ENCODE measurements at places on chromosomes 11 and 22. TPM values are rescaled to one million over a fixed set of nuclear protein-coding genes. Genes with fewer than 3 reads are reported as not detected.

Gene SYT12
- 1.4 TPM for polyA plus RNA-seq

Gene RPL3
- polyA plus RNA-seq, result 5,466 TPM

Gene ENTHD1
- not detected for polyA plus RNA-seq

Gene RPS13
- 1,818 TPM for polyA plus RNA-seq

Gene APOA5
- polyA plus RNA-seq, result 0.09 TPM

Gene FOLR2
- not detected for polyA plus RNA-seq

Gene GP1BB
- polyA plus RNA-seq, result 0.36 TPM

Gene KIAA1671
- polyA plus RNA-seq, result 6.4 TPM

Gene SAA4
- polyA plus RNA-seq, result not detected

Gene HTR3B
- not detected for polyA plus RNA-seq

Gene FERMT3
- 3.7 TPM for polyA plus RNA-seq

Gene ZNF280B
- 2.5 TPM for polyA plus RNA-seq

Gene FAM181B
- 0.21 TPM for polyA plus RNA-seq

Gene PLXNB2
- polyA plus RNA-seq, result 83.3 TPM

Gene TNNT3
- polyA plus RNA-seq, result not detected

Gene STIM1
- 11.1 TPM for polyA plus RNA-seq

Gene C11orf16
- polyA plus RNA-seq, result 0.06 TPM

Gene LMO2
- 1.2 TPM for polyA plus RNA-seq

Gene ETS1
- 10.0 TPM for polyA plus RNA-seq

Gene TEAD1
- 15.6 TPM for polyA plus RNA-seq

Gene OR2AG1
- polyA plus RNA-seq, result not detected

Gene TBX10
- polyA plus RNA-seq, result 0.09 TPM

Gene CSNK2A3
- 0.50 TPM for polyA plus RNA-seq

Gene FOSL1
- 11.6 TPM for polyA plus RNA-seq

Gene SMTNL1
- 0.13 TPM for polyA plus RNA-seq

Gene PI4KA
- polyA plus RNA-seq, result 22.5 TPM

Gene HOATZ
- not detected for polyA plus RNA-seq

Gene TIMM8B
- polyA plus RNA-seq, result 143 TPM

Gene BEST1
- polyA plus RNA-seq, result 1.4 TPM

Gene MUC6
- polyA plus RNA-seq, result not detected

Gene C11orf42
- not detected for polyA plus RNA-seq

Gene CYB5R3
- polyA plus RNA-seq, result 113 TPM

Gene RASGRP2
- polyA plus RNA-seq, result 45.7 TPM

Gene GTF2H1
- 9.1 TPM for polyA plus RNA-seq

Gene ADAMTS15
- polyA plus RNA-seq, result 1.7 TPM

Gene PRR5L
- polyA plus RNA-seq, result 9.2 TPM

Gene OR5W2
- polyA plus RNA-seq, result not detected

Gene PACSIN3
- polyA plus RNA-seq, result 40.4 TPM

Gene MFRP
- polyA plus RNA-seq, result 0.02 TPM

Gene MIOX
- polyA plus RNA-seq, result 0.32 TPM

Gene OSBP2
- 3.4 TPM for polyA plus RNA-seq

Data from H1 (cell line).